Foreskin keratinocyte (primary cell): ENCODE measurements at places on chromosomes 13 and 19. TPM values are rescaled to one million over a fixed set of nuclear protein-coding genes. Genes with fewer than 3 reads are reported as not detected.

DNA sequence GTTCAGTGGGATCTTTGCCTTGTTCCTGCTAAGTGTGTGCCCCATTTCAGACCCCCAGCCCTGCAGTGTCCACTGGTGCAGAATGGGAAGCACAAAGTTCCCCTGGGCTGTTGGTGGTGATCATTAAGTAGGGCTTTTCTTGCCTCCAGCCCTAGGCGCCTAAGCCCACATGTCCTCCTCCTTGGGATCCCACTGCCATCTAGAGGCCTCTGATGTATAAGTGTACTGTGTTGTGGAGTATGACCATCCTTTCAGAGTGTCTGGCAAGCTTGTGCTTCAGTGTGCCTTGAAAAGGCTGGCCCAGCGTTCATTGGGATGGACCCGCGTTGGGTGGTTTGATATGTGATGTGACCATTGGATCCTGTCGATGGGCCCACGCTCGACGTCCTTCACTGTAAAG is 71.2 kb downstream of the WASF3 start:
- no peak for DNase-seq

The CD70 gene
- 0.81 and 0.85 TPM in 2 replicates for total RNA-seq

The ZNF563 gene
- 3.4 and 4.4 TPM in 2 replicates for total RNA-seq

DNA sequence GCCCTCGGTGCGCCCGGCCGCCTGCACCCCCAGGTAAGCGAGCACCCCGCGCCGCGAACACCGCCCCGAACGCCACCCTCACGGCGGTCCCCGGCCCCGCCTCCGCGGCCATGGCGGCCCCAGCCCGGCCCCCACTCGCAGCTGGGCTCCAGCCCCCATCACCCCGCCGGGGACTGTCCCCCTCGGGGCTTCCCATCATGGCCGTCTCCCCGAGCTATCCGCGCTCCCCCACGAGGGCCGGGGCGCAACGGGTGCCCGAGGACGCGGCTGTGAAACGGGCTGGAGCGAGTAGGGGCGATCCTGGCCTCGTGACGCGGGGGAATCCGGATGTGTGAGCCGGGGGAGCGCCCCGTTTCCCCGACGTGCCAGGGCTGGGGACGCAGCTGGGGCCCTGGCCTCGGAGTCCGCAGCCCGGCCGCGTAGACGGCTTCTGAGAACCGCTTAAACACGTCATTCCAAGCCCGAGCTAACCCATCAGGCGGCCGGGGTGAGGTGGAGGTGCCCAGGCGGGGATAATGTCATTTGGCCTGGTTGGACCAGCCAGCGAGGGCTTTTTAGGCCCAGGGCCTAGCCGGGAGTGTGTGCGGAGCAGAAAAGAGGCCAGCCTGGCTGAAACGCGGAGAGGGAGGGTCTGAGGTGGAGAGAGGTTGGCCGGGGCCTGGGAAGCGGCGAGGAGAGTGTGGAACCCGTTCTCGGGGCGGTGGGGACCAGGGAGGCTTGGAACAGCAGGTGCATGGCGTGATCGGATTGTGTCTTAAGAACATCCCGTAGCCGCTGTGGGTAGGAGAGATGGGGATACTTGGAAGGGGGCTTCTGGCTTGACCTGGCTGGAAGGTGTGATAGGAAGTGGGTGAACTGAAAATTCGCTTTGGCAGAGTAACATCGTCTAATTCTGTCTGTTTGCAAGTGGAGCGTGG is 550 bp downstream of the CERS4 start:
- DNase-seq, result no peak

GRCh38 chr19:31518216-31519020 is 169.2 kb upstream of the TSHZ3 start:
- peak; percentile 5 for DNase-seq

DNA sequence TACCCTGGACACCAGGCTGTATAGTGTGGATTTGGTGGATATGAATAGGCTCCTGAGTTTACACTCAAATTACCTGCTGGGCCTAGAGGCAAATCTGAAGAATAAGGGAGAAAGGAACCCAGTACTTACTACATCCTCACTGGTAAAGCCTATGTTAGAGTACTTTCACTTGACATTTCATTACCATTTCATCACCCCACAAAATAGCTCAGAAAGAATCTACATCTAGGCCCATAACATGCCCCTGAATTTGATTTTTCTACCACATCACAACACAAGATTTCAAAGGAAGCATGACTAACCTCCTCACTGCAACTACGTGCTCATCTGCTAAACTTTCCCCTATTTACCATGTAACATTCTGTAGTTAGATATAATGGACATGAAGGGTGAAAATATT is 43.3 kb downstream of the VWA8 start:
- DNase-seq, result peak; percentile 64

- no peak for DNase-seq
Measured at GRCh38 chr13:39915418-39915817, 260.0 kb downstream of the COG6 start.

The TTC9B gene
- total RNA-seq, result not detected in 2 replicates

DNA sequence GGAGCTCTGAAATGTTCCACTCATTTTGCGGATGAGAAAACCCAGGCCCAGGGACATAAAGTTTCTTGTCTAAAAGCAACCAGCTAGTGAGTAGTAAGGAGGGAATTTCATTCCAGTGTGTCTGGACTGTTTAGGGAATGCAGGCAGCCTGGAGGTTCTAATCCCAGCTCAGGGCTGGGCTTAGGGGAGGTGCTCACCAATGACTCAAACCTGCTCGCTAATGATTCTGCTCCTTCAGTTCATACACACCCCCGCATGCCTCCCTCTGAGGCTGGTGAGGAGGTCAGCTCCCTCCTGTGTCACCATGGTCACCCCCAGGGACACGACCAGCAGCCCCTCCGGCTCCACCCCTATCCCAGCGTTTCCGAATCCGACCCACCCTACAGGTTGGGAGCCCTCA is 34.6 kb downstream of the CYP4F2 start:
- peak; percentile 72 for DNase-seq

The NOSIP gene
- 66.3 and 69.4 TPM in 2 replicates for total RNA-seq

The TNFSF13B gene
- total RNA-seq, result 0.07 and 0.17 TPM in 2 replicates

The SSBP4 gene
- 46.3 and 48.7 TPM in 2 replicates for total RNA-seq

DNA sequence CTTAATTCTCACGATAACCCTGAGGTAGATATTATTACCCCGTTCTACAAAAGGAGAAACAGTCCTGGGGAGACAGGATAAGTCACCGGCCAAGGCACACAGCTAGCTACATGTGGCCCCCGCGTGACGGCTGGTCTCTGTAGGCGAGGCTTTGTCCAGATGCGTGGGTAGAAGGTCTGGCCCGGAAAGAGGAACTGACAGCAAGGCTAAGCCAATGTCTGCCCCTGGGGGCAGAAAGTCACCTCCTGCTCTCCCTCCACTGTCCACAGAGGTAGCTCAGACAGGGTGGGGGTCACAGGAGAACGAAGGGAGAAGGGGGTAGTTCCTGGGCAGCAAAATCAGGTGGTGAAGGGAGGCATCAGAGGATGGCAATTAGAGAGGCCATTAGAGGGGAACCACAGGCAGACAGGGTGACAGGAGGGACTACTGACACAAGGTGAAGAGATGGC is 1.8 kb downstream of the APOC4 start:
- DNase-seq, result no peak

DNA sequence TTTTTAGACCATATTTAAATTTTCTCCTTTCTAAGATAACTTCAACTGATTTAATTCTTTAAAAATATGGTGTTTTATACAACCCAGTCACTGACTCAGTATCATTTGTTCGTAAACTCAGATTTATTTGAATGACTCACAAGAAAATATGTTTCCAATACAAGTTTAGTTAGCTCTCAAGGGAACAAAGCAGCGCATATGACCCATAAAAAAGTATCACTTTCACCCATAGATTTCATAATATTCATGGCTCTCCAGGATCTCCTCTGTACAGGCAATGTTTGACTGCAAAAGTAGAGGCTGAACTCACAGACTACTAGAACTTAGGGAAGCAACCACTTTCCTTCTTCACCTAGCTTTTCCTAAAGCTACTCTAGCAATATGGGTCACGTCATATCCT is 405.6 kb upstream of the PCDH9 start:
- DNase-seq, result no peak

The CYP4F2 gene
- not detected in 2 replicates for total RNA-seq

The C19orf73 gene
- 0.71 and 1.2 TPM in 2 replicates for total RNA-seq

- no peak for DNase-seq
Measured at GRCh38 chr13:66745307-66745706, 484.8 kb downstream of the PCDH9 start.

- no peak for DNase-seq
Measured at GRCh38 chr19:4352701-4353121, 9.3 kb downstream of the MPND start.

DNA sequence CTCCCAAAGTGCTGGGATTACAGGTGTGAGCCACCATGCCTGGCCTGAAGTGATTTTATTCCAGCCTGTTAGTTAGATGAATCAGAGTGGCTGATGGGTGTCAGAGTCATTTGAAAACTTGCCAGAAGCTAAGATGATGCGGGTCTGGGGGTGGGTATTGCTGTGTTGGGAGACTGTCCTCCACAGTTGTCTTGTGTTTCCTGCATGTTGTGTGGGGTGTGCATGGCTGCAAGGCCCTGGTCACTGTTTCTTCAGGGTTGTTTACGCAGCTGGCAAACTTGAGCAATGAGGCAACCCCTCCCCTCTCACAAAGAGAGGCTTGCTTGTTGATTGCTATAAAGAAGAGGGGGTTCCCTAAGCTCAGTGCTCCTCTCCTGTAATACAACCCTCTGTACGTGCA is 71.8 kb downstream of the TRPM4 start:
- DNase-seq, result no peak

DNA sequence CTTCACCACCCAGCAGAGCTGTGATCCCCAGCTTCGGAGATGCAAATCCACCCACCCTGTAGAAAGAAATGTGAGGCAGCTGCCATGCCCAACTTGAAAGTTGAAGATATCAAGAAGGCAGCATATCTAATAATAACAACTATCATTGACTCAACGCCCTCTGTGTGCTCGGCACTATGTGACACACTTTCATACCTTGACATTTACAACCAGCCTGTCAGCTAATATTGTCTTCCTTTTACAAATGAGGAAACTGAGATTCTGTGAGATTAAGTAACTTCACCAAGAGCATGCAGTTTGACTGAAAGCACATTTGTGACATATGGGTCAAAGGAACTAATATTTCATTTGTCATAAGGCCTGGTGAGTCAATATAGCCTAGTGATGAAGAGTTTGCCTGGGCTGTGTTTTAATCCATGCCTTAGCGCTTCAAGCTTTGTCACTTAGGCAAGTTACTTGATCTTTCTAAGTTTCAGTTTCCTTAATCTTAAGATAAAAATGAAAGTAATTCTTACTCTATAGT is 137.0 kb downstream of the FLT1 start:
- no peak for DNase-seq

DNA sequence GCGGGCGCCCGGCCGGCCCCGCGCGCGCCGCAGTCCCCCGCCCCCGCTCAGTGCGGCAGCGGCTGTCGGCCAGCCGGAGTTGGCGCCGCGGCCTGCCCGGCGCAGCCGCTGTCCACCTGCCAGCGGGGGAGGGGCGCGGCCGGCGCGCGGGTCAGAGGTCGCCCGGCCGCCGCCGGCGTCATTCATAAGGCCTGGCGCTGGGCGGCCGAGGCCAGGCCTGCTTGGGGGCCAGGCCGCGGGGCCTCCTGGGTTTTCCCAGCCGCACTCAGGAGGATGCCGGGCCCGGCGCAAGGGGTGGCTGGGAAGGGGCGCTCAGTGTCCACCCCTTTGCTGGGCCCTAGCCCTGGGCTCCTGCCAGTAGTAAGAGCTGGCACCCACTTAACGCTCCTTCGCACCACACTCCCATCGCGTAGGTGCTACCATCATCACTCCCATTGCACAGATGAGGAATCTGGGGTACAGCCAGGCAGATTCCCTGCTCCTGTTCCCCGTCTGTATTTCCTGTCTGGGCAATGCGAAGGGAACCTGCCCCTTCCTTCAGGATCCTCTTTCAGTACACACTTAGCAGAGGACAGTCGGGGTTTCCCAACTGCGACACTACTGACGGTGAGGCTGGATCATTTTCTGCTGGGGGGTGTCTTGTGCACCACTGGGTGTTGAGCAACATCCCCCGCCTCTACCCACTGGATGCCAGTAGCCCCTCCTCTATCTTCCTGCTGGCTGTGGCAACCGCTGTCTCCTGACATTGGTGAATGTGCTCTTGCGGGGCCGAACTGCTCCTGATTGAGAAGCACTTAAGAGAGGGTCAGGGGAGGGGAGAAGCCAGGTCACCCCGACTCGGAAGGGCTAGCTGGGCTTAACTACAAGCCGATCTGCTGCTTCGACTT is 846 bp upstream of the PRKACA start:
- DNase-seq, result peak; percentile 24

GRCh38 chr13:76643596-76643995 is 242.6 kb downstream of the KCTD12 start:
- no peak for DNase-seq

- DNase-seq, result no peak
Measured at GRCh38 chr19:7729211-7729610, 2.7 kb downstream of the CLEC4G start.

The CDX2 gene
- total RNA-seq, result not detected in 2 replicates

DNA sequence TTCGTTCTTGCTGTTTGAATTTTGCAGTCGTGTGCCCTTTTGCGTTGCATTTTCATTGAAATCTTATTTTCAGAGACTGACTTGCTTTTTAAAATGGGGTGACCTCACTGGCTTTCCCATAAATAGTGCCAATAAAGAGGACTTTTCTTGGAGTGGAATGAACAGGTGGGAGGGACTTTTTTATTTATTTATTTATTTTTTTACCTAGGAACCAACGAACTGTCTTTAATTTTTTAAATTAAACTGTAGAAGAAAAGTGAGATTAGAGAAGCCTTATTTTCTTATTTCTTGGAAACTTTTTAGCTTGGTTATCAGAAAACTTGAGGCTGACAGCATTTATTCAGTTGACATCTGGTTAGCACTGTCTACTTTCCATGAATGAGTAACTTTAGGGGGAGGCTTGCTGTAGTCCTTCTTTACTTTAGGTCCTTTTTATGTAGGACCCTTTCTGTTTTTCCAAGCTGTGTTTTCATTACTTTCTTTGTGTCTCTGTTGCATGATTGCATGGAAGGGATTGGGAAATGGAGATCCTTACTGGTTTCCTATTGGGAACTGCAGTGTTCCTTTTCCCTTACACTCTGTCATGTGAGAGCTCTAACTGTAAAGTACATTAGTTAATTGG is 1.7 kb downstream of the SLAIN1 start:
- DNase-seq, result no peak

GRCh38 chr13:29707876-29708543 is 112.5 kb upstream of the SLC7A1 start:
- peak; percentile 42 for DNase-seq

The DAND5 gene
- 0.07 and 0.14 TPM in 2 replicates for total RNA-seq

DNA sequence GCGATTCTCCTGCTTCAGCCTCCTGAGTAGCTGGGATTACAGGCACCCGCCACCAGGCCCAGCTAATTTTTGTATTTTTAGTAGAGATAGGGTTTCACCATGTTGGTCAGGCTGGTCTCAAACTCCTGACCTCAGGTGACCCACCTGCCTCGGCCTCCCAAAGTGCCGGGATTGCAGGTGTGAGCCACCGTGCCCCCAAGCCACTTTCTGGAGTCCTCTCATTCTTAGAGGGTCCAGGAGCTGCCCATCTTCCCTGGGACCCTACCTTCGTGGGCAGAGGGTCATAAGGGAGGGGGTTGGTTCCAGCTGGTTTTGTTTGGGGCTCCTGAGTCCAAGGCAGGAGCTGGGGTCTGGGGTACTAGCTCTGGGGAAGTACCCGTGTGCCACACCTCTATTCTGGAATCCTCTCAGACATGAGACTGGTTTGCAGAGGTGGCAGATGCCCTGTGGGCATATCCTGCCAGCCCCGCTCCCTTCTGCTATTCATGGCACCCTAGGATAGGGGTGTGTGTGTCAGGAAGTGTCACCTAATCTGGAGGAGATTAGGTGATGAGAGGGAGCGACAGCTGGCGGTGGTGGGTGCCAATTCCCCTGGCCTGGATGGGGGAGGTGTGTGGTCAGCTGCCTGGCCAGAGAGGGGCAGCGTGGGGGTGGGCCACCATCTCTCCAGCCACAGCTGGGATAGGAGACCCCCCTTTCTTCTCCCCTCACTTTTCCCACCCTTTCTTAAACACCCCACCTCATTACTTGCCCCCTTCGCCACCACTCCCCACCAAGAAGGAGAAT is 2.1 kb downstream of the PRMT1 start:
- no peak for DNase-seq

The LILRA6 gene
- total RNA-seq, result not detected in 2 replicates
